ENCODE measurements at places on chromosomes 7 and 10.

- no peak for DNase-seq
Observed at GRCh38 chr10:29634105-29634504, 666 bp downstream of the SVIL start.

DNA sequence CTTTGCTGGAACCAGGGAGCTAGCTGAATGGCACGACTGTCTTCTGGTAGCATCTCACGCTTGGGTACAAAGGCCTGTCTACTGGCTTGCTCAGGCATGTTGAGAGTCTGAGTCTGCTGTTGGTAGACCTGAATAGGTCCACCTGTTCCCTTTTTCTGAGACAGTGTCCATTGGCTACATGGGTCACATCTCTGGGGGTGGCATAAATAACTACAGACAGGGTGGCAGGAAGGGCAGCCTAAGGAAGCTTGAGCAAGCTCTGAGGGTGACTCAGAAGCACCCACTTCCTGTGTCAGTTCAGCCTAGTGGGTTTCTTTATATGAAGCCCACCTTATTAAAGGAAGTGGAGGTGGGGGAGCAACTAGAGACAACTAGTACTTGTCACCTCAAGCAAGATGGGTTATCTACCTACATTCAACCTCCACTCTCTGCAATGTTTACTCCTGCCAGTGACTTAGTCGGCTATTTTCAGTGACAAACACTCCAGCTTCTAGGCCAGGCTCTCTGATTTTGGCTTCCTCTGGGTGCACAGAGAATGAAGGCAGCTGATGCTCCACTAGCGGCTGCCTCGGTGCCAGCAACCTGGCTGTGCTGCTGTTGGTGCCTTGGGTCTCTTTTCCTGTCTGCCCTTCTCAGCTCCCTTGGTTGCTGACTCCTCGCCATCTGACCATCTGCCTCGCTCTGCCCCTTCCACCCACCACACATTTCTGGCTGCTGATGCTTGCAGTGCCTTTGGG lies 5.7 kb upstream of the ZYX start:
- peak; percentile 29 for DNase-seq

DNA sequence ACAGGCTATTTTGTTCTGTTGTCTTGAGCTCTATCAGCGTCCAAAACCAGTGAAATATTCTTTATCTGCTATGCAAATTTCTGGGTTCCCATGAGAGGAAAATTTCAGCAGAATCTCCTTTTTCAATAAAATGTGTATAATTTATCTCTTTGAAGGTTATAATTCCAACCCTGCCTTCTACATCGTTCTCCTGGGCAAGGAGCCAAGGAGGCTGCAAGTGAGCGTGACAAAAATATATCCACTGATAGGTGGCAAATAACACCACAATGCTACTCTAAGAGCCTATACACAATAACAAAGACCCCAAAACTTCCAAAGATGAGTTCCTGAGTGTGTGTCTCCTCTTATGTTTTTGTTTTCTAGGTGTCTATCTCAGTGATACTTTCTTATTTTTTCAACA lies 664.7 kb upstream of the SORCS1 start:
- no peak for DNase-seq

GRCh38 chr7:40815512-40815911 lies 680.7 kb downstream of the SUGCT start:
- DNase-seq, result no peak

Measured in NCI-H446 (cell line).